ENCODE measurements at places on chromosomes 12 and 14. TPM values are rescaled to one million over a fixed set of nuclear protein-coding genes. Genes with fewer than 3 reads are reported as not detected.

DNA sequence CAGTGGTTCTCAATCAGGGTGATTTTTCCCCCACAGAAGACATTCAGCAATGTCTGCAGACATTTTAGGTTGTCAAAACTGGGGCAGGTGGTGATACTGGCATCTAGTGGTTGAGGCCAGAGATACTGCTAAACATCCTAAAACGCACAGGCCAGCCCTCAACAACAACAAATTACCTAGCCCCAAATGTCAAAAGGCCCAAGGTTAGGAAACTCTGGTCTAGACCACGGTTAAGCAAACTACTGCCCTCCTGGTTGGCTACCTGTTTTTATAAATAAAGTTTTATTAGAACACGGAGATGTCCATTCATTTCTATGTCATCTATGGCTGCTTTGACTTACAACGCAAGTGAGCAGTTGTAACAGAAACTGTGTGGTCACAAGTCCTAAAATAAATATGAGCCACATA lies 186.7 kb downstream of the EFCAB11 start:
- H3K4me3 ChIP-seq, result no peak overlapping the region
- peaks cover 18% of the 10 kb centered on the region for H3K4me1 ChIP-seq

GRCh38 chr12:113152835-113153814 lies 3.6 kb downstream of the CFAP73 start:
- H3K4me1 ChIP-seq, result peaks cover 23% of the 10 kb centered on the region
- H3K27ac ChIP-seq, result no peak overlapping the region
- peak overlapping the region; percentile 73 for H3K4me3 ChIP-seq
- H3K36me3 ChIP-seq, result peaks cover 14% of the 10 kb centered on the region
- peaks cover 8% of the 10 kb centered on the region for H3K27me3 ChIP-seq

DNA sequence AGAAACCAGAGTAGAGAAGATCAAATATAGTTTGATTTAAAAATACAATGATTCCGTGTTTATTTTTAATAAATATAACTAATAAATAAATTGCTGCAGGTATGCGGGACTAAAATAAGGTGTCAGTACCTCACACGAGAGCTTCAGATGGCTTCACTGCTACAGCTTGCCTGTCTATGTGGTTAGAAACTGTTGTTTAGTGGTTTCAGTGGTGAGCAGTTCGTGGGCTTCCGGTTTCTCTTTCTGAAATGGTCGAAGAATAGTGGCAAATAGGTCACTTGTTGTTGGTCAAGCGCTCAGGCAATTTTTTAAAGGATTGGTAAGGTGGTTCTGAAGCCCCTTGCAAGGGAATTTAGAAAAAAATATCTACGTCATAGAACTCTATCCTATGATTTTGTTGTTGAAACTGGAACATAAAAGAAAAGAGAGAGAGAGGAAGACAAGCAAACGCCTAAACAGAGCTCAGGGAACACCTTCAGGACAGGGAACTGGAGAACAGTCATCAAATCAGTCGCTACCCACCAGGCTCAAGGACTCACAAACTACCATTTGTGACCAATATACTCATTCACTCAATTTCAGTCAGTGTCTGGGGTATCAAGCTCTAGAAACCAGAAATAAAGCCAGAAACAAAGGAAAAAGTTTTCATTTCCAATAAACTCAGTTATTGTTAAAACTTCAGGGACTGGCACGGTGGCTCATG lies 31.3 kb downstream of the GABARAPL1 start:
- no peak for DNase-seq
- H3K27ac ChIP-seq, result no peak overlapping the region

- peak overlapping the region; percentile 61 for H3K4me3 ChIP-seq
- no peak for DNase-seq
- no peaks in the 10 kb centered on the region for H3K27me3 ChIP-seq
- peaks cover 7% of the 10 kb centered on the region for H3K4me1 ChIP-seq
- H3K36me3 ChIP-seq, result no peaks in the 10 kb centered on the region
- H3K27ac ChIP-seq, result no peak overlapping the region
These were observed 19.4 kb upstream of the PLEKHH1 start for GRCh38 chr14:67513631-67514108.

DNA sequence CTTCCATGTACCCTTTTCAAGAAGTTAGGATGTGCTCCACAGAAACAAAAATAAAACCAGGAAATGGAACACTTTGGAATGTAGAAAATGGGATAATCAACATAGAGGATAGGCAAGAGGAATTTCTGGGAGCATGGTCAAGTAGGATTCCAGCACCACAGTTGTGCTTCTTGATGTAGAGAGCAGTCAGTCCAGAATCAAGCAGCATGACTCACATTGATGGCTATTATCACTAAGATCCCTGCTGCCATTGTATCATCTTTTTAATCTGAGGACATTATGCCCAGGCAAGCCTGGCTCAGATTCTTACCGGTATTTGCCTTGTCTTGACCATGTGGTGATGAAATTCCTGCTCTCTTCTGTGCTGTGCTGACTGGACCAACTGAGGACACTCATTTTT lies 5.7 kb downstream of the ETFRF1 start:
- no peak overlapping the region for H3K4me3 ChIP-seq
- H3K27ac ChIP-seq, result no peak overlapping the region
- peaks cover 2% of the 10 kb centered on the region for H3K36me3 ChIP-seq
- H3K4me1 ChIP-seq, result peaks cover 7% of the 10 kb centered on the region
- DNase-seq, result no peak
- H3K27me3 ChIP-seq, result no peaks in the 10 kb centered on the region

- no peaks in the 10 kb centered on the region for H3K36me3 ChIP-seq
- no peak overlapping the region for H3K4me3 ChIP-seq
- H3K4me1 ChIP-seq, result peaks cover 3% of the 10 kb centered on the region
- H3K27ac ChIP-seq, result no peak overlapping the region
- H3K27me3 ChIP-seq, result no peaks in the 10 kb centered on the region
- no peak for DNase-seq
These were observed 33.5 kb upstream of the EVL start for GRCh38 chr14:100031506-100032281.

DNA sequence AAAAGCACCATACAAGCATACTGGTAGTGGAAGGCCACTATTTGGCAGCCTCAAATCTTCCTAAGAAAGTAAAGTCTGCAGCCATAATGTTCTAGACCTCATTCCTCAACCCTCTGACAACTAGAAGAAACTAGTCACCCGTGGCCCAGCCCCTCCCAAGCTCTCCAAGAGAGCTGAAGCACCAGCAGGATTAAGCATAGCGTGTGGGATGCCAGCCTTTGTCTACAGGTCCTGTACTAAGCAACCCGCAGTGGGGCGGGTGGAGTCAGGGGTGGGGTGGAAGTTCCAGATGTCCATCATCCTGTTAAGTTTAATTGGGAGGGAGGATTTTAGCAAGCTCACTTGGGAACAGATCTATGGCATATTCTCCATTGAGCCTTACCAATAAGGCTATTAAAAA lies 14.2 kb downstream of the SLC11A2 start:
- peak overlapping the region; percentile 38 for H3K27ac ChIP-seq
- peaks cover 47% of the 10 kb centered on the region for H3K4me1 ChIP-seq
- H3K36me3 ChIP-seq, result peaks cover 10% of the 10 kb centered on the region
- no peak for DNase-seq

Gene KANSL2
- total RNA-seq, result 48.4 TPM

- no peaks in the 10 kb centered on the region for H3K36me3 ChIP-seq
- H3K27me3 ChIP-seq, result peaks cover 21% of the 10 kb centered on the region
- H3K4me3 ChIP-seq, result no peak overlapping the region
- no peak for DNase-seq
These were observed 18.8 kb downstream of the CLMN start for GRCh38 chr14:95300697-95301526.

- H3K27me3 ChIP-seq, result peaks cover 6% of the 10 kb centered on the region
- no peak overlapping the region for H3K27ac ChIP-seq
- DNase-seq, result no peak
- no peaks in the 10 kb centered on the region for H3K36me3 ChIP-seq
These were observed 58.1 kb upstream of the PLEKHG3 start for GRCh38 chr14:64646103-64646502.

Gene PZP
- total RNA-seq, result not detected

Gene TMEM229B
- 1.1 TPM for total RNA-seq

GRCh38 chr12:104010606-104011169 lies 39.3 kb downstream of the GLT8D2 start:
- H3K4me3 ChIP-seq, result no peak overlapping the region
- peaks cover 2% of the 10 kb centered on the region for H3K36me3 ChIP-seq
- H3K27me3 ChIP-seq, result peaks cover 4% of the 10 kb centered on the region
- no peak overlapping the region for H3K27ac ChIP-seq

Gene C14orf132
- total RNA-seq, result 3.2 TPM

- H3K4me3 ChIP-seq, result no peak overlapping the region
- peaks cover 48% of the 10 kb centered on the region for H3K4me1 ChIP-seq
- H3K27me3 ChIP-seq, result no peaks in the 10 kb centered on the region
- H3K36me3 ChIP-seq, result peaks cover 9% of the 10 kb centered on the region
- peak overlapping the region; percentile 90 for H3K27ac ChIP-seq
- DNase-seq, result no peak
These were observed 35.6 kb downstream of the SYNE3 start for GRCh38 chr14:95480887-95481226.

DNA sequence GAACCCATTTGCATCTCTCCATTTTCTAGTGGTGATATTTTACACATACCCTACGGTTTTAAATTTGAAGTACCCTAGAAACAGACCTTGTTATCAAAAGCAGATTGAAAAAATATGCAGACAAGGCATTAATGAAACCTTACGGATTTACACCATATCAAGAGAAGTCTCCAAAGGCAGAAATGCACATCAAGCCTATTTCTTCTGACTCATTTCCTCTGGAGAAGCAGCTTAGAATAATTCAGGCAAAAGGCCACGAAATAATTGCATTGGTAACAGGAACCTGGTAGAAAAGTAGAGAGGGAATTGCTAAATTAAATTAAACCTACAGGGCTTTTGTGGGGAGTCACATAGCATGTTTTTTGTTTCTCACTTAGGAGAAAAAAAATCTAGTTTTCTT lies 34.7 kb downstream of the KICS2 start:
- no peak overlapping the region for H3K27ac ChIP-seq
- H3K27me3 ChIP-seq, result no peaks in the 10 kb centered on the region
- H3K36me3 ChIP-seq, result peaks cover 13% of the 10 kb centered on the region
- no peak for DNase-seq
- peaks cover 7% of the 10 kb centered on the region for H3K4me1 ChIP-seq

- H3K27ac ChIP-seq, result no peak overlapping the region
- H3K27me3 ChIP-seq, result peaks cover 7% of the 10 kb centered on the region
- H3K4me1 ChIP-seq, result no peaks in the 10 kb centered on the region
- H3K4me3 ChIP-seq, result no peak overlapping the region
- no peak for DNase-seq
These were observed 118.8 kb downstream of the LLPH start for GRCh38 chr12:66011731-66012130.

DNA sequence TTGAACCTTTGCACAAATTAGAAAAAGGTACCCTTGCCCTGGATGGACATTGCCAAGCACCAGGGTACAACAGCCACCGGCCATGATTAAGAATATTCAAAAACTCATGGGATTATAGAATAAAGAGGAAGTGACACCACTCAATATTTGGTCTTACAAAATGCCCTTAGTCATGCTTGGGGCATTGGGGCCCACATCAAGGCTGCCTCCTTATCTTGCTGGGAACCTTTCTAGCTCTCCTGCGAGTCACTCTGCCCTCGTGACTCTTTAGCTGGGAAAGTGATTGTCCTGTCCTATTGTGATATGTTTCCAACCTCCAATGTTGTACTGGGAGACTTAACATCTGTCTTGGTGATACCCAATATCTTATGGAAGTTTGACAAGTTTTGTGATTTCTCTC lies 57.8 kb downstream of the GTF2A1 start:
- H3K4me3 ChIP-seq, result no peak overlapping the region
- peaks cover 8% of the 10 kb centered on the region for H3K4me1 ChIP-seq
- no peaks in the 10 kb centered on the region for H3K27me3 ChIP-seq

GRCh38 chr12:558580-558979 lies 98.8 kb downstream of the B4GALNT3 start:
- no peaks in the 10 kb centered on the region for H3K27me3 ChIP-seq
- no peak overlapping the region for H3K27ac ChIP-seq
- H3K4me3 ChIP-seq, result no peak overlapping the region
- no peak for DNase-seq
